ENCODE measurements at places on chromosomes 1 and 21.

- DNase-seq, result no peak
Measured at GRCh38 chr1:58398714-58399113, 147.8 kb downstream of the OMA1 start.

GRCh38 chr1:109482242-109482641 is 1.5 kb upstream of the ATXN7L2 start:
- no peak for DNase-seq

GRCh38 chr21:37184784-37185593 is 82.1 kb downstream of the VPS26C start:
- DNase-seq, result no peak

- no peak for DNase-seq
Measured at GRCh38 chr1:72119491-72119890, 162.8 kb downstream of the NEGR1 start.

DNA sequence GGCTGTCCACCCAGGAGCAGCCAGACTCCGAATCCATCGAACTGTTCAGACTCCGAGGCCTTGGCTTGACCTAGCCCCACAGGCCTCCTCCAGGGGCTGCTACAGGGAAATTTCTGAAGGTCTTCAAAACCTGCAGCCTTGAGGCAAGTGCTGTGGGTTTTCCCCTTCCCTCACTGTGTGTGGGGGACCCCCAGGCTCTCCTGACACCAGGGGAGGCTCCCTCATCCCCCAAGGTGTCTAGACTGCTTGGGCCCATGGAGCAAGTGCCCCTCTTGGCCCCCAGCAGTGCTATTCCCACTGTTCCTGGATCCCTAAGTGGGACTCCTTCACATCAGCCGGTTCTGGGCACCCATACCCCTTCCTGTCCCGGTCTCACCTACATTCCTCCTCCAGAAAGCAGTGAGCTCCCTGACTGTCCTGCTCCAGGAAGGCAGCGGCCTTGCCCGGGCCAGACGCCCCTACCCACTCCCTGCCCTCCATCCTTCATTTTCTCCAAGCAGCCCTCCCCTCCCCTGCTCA is 814 bp downstream of the PAQR7 start:
- DNase-seq, result no peak

DNA sequence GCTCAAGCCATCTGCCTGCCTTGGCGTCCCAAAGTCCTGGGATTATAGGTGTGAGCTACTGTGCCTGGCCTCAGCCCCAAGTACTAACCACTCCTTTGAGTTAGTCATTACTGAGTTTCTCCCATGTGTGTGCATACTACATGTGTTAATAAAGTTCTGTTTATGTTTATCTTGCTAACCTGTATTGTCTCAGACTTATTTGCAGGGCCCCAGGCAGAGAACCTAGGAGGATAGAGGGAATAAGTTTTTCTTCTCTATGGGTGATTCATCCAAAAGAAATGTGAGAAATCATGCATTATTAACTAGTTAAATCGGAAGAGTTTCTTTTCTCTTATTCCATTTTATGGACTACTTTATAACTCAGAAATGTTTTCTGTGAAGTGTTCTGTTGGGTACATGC is 203.9 kb upstream of the CACYBP start:
- no peak for DNase-seq

DNA sequence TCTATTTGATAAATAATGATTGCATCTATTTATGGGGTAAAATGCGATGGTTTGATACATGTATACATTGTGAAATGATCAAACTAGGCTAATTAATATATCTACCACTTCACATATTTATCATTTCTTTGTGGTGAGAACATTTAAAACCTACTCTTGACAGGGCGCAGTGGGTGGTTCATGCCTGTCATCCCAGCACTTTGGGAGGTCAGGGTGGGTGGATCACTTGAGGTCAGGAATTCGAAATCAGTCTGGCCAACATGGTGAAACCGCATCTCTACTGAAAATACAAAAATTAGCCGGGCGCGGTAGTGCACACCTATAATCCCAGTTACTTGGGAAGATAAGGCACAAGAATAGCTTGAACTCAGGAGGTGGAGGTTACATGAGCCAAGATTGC is 25.3 kb downstream of the PLEKHA6 start:
- no peak for DNase-seq

DNA sequence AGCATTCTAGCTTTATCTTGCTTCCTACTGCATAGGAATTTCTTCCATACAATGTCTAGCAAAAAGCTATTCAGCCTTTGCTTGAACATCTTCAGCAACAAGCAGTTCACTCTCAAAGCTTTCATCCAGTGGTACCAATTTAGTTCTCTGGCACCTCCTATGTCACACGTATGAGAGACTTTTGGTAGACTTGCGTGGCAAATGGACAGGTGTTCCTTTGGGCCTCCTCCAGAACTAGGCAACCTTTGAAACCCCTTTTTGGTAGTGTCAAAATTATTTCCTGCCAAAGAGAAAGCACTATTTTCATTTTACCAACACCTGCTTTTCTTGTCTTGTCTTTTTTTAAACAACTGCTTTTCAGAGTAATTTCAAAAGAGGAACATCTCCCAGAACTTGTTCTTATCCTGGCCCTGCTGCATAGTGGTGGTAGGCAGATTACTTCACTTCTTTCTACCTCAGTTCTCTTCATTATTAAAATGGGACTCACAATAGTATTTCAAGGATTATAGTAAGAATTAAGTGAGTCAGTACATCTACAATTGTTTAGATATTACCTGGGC is 122.4 kb downstream of the MAST2 start:
- no peak for DNase-seq

DNA sequence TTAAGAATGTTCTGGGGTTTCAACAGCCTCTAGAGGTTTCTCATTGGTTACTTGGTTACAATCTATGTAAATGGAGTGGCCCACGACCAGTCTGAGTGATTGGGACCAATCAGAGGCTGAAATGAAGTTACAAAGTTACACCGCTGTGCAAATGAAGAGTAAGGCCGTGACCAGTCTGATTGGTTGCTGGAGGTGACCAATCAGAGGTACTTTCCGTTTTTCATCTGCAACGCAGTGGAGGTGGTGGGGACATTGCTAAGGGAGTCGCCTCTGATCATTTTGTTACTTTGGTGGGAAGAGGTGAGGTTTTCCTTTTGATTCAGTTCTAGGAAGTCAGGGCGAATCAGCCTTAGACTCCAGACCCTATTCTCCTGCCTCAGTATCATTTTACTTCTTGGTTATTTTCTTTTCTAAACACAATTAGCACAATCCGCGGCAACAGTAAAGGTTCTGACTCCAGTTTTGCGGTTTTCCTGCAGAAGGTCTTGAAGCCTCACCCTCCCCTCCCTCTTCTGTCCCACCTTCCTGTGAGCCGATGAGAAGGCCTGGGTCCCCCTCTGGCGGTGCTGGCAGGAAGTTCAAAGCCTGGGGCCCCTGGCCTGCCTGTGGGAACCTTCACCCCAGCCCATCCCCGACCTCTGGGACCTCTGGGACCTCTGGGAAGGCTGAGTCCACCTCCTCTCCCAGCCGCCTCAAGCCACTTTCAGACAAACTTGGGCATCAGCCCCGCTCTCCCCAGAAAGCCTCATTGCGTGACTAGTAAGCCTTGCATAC is 38.7 kb upstream of the TTC34 start:
- peak; percentile 54 for DNase-seq

DNA sequence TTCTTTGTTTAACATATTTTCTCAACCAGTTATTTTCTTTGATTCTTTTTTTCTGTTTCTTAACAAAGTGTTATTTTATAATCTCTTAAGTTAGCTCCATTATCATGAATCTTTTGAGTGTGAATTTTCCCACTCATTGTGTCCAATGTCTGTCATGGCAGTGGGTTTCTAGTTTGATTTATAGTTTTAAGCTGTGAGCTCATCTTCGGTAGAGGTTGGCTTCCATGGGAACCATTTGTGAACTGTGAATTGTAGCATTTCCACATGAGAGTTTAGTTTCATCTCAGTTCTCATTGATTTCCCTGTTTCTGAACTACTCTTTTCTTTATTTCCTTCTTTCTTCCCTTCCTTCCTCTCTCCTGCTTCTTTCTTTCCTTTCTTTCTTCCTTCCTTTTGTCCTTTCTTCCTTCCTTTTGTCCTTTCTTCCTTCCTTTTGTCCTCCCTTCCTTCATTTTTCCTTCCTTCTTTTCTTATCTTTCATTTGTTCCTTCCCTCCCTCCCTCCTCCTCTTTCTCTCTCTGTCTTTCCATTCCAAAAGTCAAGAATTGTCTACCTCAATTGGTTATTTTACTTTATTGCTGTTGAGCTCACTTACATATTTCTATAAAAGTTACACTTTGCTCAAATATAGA is 3.0 kb upstream of the CRB1 start:
- DNase-seq, result no peak
